ENCODE measurements at places on chromosomes 11 and 22.

DNA sequence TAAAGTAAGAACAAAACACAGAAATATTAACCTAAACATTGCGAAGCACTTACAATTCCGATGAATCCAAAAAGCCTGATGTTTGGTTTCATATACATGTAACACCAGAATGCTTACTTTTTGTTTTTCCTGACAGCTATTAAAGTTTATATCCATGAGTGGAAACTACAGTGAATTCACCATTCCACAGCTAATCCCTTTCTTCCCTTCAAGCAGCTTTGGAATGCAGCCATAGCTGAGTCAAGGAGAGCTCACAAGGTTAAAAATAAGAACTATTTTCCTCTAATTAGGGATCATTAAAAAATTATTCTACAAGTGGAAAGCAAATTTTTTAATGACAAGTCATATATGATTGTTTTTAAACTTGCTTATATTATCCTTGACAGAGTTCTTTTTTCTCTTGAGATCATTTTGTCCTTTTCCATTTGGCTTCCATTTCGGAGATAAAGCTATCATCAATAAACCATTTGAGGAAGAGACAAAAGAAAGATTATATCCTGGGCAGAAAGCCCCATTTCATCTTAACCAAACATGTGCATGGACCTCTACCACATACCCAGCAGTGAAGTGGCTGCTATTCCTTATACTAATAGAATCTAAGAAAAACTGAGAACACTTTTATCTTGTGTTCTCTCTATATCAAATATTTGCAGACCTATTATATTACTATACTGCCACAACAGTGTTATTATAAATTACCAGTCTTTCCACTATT is 19.7 kb upstream of the FIBIN start:
- no peak for DNase-seq

- no peak for DNase-seq
These were observed 250.2 kb downstream of the MN1 start for GRCh38 chr22:27551402-27551801.

GRCh38 chr11:59400461-59401261 is 25.6 kb downstream of the OR5A2 start:
- DNase-seq: no peak

DNA sequence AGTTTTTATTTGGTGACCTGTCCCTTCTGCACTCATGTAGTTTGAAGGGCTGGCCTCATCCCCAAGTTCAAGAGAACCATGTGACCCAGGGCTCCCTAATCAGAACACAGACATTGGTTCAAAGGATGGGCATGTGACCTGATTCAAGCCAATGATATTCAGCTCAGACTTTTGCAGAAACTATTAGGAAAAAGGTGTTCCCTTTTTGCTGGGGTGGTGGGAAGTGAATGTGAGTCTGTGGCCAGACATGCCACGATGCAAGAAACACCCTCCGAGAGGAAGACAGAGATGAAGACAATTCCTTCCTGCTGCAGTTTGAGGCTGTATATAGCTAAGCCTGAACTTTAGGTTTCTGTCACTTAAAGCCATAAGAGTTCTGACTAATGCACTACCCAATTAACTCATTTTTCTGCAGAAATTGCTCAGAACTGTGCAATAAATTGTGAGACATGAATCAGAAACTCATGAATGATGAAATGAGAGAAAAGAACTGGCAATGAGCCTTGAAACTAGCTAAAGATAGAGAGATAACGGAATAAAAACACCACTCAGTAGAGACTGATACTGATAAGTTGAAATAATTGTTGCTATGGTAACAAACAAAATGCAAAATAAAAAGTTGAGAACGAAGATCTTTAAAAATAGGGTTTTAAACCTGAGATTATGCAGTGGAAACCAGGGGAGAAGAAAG is 9.2 kb upstream of the MAPK1 start:
- no peak for DNase-seq

- DNase-seq: no peak
These were observed 149.7 kb upstream of the CADM1 start for GRCh38 chr11:115653926-115654325.

GRCh38 chr22:24482575-24482974 is 12.6 kb upstream of the UPB1 start:
- DNase-seq: peak; percentile 74

GRCh38 chr11:110119317-110119716 is 26.1 kb downstream of the ZC3H12C start:
- no peak for DNase-seq

GRCh38 chr11:70352601-70353000 is 45.7 kb upstream of the CTTN start:
- no peak for DNase-seq

DNA sequence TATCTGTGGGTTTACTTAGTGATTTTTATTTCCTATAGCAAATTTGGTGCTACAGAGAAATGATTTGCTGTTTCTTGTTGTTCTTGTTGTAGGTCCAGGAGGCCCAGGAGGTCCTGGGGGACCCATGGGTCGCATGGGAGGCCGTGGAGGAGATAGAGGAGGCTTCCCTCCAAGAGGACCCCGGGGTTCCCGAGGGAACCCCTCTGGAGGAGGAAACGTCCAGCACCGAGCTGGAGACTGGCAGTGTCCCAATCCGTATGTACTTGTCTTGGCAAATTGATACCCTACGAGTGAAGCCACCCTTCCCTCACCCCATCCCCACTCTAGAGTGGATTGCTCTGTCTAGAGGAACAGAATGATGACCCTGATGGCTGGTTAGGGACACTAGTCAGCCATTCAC is 7.8 kb upstream of the GAS2L1 start:
- no peak for DNase-seq

DNA sequence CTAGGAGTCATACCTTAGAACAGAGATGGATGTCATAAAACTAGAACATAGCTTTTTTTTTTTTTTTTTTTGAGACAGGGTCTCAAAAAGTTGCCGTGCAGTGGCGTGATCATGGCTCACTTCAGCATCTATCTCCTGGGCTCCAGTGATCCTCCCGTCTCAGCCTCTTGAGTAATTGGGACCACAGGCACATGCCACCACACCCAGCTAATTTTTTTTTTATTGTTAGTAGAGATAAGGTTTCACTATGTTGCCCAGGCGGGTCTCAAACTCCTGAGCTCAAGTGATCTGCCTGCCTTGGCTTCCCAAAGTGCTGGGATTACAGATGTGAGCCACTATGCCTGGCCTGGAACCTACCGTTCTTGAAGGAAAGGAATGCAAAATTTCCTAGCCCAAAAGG is 8.8 kb upstream of the CEP295 start:
- no peak for DNase-seq

- DNase-seq: no peak
These were observed 115.4 kb downstream of the ZBTB16 start for GRCh38 chr11:114174712-114175495.

GRCh38 chr11:80388130-80388529 is 947.3 kb upstream of the TENM4 start:
- DNase-seq: no peak

DNA sequence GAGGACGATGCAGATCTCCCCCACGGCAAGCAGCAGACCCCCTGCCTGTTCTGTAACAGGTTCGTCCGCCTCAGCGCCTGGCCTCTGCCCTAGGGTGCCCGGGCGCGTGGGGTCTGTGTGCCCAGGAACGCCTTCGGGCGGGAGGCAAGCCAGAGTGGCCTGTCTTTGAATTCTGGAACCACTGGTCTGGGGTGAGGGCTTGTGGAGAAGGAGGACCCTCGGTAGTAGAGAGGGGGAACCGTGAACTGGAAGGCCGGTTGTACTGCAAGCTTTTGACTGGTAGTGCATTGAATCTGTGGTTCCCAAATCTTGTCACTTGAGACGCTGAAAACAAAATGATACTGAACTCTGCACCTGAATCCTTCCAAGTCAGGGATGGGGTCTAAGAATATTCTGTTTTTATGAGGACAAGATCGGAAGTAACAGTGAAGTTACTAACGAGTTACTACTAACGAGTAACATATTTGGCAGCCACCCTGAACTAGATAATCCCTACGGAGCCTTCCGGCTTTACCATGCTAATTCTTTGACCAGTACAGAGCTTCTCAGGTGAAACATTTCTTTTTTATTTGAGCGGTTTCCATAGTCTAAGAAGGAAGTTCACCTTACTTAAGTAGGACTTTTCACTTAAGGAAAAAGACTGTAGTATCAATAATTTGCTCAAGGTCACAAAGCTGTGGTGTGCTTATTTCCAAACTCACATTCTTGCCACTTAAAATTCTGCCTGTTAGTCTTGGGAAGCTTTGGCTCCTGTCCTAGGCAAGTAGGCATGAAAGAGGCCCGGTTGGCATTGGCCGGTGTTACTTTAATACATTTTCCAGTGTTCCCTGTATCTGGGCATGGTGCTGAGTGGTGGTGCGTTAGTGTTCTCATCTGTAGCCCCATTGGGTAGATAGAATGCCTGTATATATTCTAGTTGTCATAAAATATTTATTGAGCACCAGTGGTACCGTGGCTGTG is 860 bp downstream of the PRMT3 start:
- no peak for DNase-seq

DNA sequence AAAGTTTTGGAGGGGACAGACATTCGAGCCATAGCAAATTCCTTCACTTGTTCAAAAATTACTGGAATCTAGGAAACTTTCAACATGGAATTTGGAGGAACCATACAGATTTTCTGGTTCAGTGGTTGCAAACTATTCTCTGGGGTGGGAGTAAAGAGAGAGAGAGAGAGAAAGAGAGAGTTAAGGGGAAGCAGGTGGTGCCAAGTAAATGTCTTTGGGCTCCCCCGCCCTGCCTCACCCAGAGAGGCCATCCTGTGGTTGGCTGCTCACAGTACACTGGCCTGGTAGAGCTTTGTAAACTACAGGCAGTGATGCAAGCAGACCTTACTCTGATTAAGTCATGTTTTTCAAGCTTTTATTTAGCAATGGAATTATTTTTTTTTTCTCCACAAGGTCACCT is 82.6 kb downstream of the ADAMTS15 start:
- DNase-seq: no peak

GRCh38 chr11:1387961-1388762 is 1.6 kb upstream of the BRSK2 start:
- no peak for DNase-seq

- no peak for DNase-seq
These were observed 648 bp downstream of the PAFAH1B2 start for GRCh38 chr11:117144477-117145392.

GRCh38 chr11:92627615-92628256 is 341.7 kb upstream of the MTNR1B start:
- no peak for DNase-seq

DNA sequence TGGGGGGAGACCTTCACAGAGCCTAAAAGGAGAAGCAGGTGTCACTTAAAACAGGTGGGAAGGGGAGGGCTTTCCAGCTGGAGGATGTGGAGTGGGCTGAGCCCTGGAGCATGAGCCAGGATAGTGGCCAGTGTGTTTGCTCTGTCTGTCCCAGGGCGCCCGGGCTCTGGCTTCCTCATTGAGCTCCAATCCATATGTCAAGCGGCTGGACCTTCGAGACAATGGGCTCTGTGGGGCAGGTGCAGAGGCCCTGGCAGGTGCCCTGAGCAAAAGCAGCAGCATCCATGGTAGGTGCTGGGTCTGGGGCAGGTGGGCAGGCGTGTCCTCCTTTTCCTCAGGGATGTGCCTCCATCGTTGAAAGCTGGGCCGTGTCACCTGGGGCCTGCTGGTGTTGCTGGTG is 2.0 kb downstream of the LRRC74B start:
- DNase-seq: no peak

- DNase-seq: no peak
These were observed 43.4 kb downstream of the WEE1 start for GRCh38 chr11:9616858-9617257.

- no peak for DNase-seq
These were observed 67.5 kb downstream of the ARFGAP2 start for GRCh38 chr11:47109051-47109726.

DNA sequence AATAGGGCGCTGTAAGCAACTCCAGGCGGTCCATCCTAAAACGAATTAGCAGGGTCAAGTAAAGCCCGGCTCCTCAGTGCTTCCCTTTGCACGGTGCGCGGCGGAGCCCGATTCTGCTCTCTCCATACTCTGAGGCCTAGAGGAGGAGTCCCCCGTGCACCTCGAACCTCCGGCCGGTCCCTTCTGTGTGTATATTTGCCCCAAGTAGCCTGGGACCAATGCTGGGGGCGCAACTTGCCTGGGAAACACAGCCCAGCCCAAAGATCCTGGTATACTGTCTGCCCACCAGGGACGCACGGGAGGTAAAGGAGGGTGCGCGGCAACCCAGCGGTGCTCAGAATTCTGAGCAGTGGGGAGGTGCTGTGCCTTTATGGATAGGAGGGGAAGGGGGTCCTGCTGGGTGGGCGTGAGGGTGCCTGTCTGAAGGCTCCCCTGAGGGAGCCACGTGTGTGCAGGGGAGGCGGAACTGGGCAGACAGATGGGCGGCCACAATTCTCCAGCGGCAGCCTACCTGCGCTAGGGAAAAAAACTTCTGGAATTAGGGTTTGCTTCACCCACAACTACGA is 4.8 kb upstream of the TBX1 start:
- no peak for DNase-seq

GRCh38 chr11:73761403-73761945 is 600 bp upstream of the RAB6A start:
- no peak for DNase-seq

DNA sequence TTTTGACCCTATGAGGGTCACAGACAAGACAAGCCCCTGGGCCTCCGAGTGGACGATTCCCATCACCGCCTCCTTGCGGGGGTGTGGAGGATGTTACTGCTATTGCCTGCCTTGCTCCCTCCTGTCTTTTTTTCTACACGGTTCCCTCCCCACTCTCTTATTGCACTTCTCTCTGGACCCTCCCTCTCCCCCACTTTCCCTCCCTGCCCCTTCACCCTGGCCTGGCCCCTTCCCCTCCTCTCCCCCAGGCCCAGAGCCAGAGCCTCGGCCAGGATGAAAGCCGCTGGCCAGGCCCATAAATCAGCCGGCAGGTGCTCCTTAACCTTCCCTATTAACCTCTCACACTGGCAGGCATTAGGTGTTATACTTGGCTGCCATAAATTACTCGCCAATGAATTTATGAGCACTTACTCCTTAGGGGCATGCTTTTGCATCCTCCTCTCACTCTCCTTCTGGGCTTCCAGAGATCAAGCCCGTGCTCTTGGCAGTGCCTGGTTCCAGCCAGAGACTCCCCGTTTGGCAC is 18.3 kb upstream of the ALX4 start:
- no peak for DNase-seq

- DNase-seq: no peak
These were observed 168.9 kb downstream of the MIAT start for GRCh38 chr22:26825960-26826935.

DNA sequence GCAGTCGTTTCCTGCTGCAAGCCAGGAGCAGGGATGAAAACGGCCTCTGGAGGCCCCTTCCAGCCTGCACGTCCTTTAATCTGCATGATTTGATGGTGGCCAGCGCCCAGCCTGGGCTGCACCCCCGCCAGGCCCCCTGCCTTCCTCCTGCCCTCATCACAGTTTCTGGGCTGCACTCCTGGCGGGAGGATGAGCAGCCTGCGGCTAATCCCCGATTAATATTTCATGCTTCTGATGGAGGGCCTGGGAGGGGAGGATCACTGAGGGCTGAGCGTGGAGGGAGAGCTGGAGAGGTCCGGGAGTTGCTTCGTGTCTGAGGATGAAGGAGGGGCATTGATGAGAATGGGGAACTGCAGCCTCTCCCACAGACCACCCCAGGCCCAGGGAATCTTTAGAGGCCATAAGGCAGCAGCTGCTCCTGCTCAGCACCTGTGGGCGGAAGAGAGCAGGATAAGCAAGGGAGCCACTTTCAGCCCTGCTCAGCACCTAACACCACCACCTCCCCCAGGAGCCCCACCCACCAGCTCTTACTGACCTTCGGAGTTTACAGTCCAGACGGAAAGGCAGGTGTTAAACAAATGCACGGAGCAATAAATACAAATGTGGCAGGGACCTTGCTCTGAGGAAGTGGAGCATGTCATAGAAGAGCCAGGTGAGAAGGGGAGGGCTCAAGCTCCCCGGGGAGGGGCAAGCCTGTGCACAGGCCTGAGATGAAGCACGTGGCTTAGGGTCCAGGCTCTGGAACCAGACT is 135.0 kb upstream of the NECTIN1 start:
- DNase-seq: no peak

- no peak for DNase-seq
These were observed at the start of gene DKK3 for GRCh38 chr11:12007769-12008737. Gene DKK3, minus strand, starts transcription at chr11:12008626. Its CDS starts 44 bp downstream, at chr11:12008582.

Data from SIG-M5 (cell line).